ENCODE measurements at places on chromosomes 6 and 20.
A peak's percentile ranks its signal among the peaks of the same experiment; 100 is the strongest.

- DNase-seq, result peak; percentile 99
These were observed 292.6 kb upstream of the MARCKS start for GRCh38 chr6:113564371-113565171.

DNA sequence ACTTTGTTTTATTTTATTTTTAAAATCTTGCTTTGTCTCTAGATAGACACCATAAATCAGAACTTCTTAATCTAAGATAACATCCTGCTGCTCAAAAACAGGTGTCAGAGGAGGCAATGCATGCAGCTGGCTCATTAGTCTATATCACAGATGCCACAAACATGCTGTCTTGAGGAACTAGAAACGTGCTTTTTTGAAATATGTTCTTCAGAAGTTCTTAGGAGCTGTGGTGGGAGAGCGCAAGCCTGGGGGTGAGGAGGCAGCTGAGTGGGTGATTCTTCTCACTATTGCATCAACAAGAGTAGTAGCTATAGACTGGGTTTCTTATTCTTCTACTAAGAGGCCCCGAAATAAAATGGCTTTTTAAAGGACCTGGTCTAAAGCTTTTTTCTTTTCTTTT is 23.4 kb downstream of the IL22RA2 start:
- no peak for DNase-seq

GRCh38 chr6:158988477-158988876 is 11.5 kb downstream of the RSPH3 start:
- no peak for DNase-seq

DNA sequence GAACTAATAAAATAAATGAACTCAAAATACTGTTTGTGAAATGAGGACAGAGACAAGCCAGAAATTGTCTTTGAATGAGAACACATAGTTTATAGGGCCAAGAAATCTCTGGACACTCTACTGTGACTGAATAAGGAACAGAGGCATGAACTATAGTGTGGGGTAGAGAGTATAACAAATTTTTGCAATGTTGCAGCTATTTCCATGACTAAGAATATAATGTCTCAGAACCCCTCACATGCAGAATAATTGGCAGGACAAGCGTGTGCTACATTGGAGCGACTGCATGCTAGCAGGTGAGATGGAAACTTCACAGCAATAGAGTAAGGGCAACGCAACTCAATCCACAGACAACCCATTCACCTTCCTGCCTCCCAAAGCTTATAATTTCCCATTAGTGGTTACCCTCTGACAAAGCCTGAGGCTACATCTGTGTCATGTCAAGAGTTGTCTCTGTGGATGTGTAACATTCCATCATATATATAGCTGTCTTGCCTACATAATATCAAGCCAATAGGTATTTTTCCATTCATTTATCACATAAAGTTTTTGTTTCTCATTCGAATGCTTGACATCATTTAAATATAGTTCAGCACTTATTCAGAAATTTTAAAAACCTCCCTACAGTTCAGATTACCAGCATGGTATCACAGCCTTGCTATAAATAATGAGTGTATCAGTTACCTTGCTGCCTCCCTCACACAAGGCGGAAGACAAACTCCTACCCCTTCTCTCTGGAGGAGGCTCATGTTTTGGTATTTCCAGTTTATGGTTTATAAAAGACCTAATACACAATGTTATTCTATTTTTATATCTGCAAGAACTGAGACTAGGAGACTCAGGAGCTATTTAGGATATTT is 47.9 kb upstream of the ECHDC1 start:
- no peak for DNase-seq

- DNase-seq, result no peak
These were observed 47.6 kb upstream of the SMLR1 start for GRCh38 chr6:130779658-130780033.

DNA sequence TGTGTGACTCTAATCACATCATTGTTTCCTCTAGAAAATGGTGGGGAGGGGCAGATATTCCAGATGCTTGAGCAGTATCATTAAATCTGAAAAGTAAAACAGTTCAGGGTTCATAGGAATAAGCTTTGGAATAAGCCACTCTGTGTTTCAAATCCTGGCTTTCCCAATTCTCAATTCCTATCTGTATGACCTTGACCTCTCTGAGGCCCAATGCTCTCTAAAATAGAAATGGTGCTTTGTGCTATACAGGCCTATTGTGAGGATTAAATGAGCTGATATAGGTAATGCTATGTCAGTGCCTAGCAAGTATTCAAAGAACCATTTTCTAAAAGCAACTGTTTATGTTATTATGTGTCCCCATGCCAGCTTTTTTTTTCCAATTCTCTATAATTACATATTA is 209.0 kb upstream of the PRSS16 start:
- no peak for DNase-seq

DNA sequence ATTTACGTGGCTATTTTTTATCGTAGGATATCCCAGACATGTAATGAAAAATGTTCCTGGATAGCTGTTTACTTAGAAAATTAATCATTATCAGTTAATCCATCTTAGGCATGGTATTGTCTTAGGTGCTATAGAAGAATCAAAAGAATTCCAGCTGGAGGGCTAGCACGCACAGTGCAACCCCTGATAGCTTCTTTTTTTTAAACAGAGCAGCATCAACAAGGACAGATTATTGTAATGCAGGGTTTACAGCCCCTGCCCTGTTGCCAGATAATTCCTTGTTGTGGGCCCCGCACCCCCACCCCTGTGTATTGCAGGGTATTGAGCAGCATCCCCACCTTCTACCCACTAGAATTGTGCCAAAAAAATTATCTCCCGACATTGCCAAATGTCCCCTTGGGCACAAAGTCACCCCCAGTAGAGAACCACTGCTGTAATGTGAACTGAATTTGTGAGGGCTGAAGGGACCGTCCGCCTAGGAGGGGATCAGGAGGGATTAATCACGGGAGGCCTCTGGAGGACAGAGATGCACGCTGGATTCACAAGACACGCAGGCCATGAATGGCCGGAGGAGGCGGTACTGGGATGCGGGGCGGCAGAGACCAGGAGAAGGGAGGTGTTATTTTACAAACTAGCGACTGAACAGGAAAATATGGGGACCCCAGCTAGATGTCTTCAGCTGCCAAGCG is 174.6 kb downstream of the ZDHHC14 start:
- no peak for DNase-seq

GRCh38 chr6:82196161-82196560 is 51.4 kb downstream of the IBTK start:
- no peak for DNase-seq

- no peak for DNase-seq
These were observed 580.3 kb upstream of the ADGRB3 start for GRCh38 chr6:68054756-68055155.

GRCh38 chr20:49969946-49970345 is 12.8 kb upstream of the SNAI1 start:
- DNase-seq, result no peak

- no peak for DNase-seq
These were observed 113.3 kb downstream of the TCP11 start for GRCh38 chr6:35027807-35028206.

DNA sequence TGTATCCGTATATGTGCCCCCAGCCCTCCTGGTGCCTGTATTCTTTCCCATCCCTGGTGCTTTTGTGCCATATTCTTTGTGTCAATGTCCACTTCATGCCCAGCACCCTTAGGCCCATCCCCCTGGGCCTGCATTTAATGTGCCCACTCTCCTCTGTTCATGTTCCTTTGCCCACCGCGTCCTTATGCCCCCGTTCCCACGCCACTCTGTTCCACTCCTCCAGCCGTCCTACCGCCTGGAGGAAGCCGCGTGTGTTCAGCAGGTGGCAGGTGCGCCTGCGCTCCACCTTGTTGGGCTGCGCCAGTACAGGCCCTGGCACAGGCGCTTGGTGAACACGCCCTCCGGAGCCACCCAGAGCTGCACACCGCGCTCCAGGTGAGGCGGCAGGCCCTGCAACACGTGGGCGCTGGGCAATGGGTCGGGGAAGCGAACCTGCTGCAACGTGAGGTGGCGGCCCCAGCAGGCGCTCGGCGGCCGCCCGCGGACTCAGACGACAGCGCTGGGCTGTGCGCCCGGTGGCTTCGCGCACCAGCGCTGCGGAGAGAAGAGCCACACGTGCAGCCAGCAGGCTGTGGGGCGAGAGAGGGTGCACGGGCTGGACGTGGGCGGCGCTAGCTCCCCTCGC is 4.0 kb upstream of the FOXS1 start:
- DNase-seq, result no peak

- DNase-seq, result no peak
These were observed 119.7 kb downstream of the PSMB1 start for GRCh38 chr6:170433163-170434116.

All from DMS 273 treated with DMSO at 0.1 percent for 48 hours (cell line).